ENCODE measurements at places on chromosomes 7 and 10.

DNA sequence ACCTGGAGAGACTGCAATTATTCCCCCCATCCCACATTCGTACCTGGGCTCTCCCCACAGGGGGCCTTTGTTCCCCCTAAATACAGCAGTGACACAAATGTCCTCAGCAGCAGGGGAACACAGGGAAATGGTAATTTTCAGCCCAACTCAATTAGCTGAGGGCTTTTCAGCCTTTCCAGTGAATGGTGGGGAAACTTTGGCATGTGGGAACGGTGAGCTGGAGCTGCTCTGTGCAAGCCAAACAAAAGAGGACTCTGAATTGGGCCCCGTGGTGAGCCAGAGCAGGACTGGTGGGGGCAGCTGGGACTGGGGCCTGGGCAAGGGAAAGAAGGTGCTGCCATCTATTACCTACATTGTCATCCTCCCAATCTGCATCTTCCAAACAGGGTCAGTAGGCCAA is 51.0 kb downstream of the FBXW4 start:
- no peak for DNase-seq

GRCh38 chr10:30783939-30784501 is 154.5 kb upstream of the LYZL2 start:
- DNase-seq, result peak; percentile 85

GRCh38 chr10:97810446-97810845 is 38.6 kb upstream of the SFRP5 start:
- no peak for DNase-seq

- DNase-seq, result no peak
Measured at GRCh38 chr10:36017137-36017536, 375.0 kb upstream of the FZD8 start.

- no peak for DNase-seq
Measured at GRCh38 chr10:92969151-92969550, 91.4 kb upstream of the CYP26C1 start.

DNA sequence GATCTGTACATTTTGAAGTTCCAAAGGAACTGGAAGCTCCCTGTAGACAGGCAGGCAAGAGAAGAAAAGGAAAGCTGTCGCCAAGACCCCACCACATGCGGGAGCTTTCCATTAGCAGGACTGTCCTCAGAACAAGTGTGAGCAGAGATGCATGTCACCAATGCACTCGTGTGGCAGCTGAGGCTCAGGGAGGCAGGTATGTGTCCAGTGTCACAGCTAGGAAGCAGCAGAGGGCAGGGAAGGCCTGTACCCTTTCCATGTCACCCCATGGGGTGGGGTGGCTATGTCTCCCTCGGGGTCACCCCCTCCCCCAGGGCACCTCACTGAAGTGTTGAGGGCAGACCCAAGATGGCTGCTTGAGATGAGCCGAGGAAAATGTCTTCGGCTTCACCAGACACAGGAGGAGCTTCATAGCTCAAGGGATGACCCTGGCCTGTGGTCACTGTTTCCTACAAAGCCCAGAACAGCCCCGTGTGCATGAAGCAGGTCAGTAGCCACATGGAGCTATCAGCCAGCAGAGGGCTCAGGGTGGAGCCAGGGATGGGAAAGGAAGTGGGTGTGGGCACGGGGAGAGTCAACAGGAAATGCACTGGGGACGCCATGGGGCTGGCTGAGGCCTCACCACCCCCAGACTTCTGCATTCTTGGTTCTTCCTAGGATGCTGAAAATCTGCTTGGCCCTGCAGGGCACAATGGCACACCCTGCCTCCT is 96.6 kb downstream of the FAM53B start:
- peak; percentile 63 for DNase-seq
